Psoas muscle (tissue), 8 donors: ENCODE measurements at places on chromosomes 11 and 22. TPM values are rescaled to one million over a fixed set of nuclear protein-coding genes. Genes with fewer than 3 reads are reported as not detected.

DNA sequence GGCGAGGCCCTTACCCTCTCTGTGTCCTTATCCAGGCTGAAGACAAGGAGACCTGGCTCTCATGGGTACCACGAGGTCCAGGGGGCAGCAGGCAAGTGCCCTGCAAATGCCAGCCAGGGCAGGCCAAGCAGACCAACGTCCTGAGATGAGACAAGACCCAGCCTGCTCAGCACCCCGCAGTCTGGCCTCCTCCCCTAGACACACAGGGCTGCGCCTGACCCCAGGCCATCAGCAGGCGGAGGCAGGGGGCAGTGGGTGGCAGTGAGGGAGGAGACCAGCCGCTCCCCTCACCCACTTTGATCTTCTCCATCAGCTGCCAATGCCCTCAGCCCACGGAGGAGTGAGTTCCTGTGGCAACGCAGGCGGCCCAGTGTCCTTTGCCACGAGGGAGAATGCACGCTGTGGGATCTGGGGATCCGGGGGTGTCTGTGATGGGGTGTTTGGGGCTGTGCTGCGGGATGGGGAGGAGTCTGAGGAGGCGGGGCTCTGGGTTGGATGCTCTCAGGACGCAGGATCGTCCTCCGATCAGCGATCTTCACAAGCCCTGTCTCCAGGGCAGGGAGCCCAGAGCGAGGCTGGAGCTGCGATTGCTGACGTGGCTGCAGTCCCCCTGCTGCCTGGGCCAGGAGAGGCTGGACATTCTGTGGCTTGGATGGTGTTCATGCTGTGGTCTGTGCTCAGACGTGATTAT lies 30.5 kb upstream of the PPARA start:
- no peak for DNase-seq

- no peak for DNase-seq
Observed at GRCh38 chr11:88059326-88059725, 115.9 kb downstream of the RAB38 start.

GRCh38 chr11:1845561-1846452 lies 7.0 kb downstream of the TNNI2 start:
- DNase-seq, result peak; percentile 24

DNA sequence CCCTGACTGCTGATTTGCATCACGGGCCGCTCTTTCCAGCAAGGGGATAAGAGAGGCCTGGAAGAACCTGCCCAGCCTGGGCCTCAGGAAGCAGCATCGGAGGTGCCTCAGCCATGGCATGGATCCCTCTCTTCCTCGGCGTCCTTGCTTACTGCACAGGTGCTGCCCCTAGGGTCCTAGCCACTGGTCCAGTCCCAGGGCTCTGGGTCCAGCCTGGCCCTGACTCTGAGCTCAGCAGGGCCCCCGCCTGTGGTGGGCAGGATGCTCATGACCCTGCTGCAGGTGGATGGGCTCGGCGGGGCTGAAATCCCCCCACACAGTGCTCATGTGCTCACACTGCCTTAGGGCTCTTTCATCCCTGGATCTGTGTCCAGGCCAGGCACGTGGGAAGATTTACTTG lies 7.0 kb upstream of the IGLL5 start:
- DNase-seq, result no peak

GRCh38 chr11:12800032-12800671 lies 125.9 kb downstream of the TEAD1 start:
- DNase-seq, result no peak

GRCh38 chr11:35655856-35656255 lies 6.7 kb upstream of the TRIM44 start:
- no peak for DNase-seq

GRCh38 chr11:20669820-20670684 lies 666 bp downstream of the NELL1 start:
- DNase-seq, result no peak

DNA sequence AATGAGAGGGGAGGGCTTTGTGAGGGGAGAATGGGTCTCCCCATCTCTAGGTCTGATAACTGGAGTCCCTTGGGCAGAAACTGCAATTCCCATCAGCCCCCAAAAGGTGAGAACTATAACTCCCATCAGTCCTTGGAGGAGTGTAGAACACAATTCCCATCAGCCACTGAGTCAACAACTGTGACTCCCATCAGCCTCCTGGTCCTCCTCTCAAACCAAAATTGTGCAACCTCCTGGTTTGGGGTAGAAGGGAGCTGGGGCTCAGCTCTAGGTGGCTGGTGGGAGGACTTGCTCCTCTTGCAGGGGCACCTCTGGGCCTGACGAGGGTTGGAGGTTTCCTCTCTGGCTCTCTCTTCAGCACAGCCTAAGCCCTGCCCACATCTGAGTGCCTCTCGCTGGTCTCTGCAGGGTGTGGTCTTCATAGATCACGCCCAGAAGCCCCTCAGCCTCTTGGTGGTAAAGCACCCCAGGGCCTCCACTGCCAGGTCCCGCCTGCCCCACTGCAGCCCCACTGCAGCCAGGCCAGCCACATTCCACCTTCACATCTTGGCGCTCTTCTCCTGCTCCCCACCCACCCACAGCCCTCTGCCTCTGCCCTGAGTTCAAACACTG lies 18.5 kb downstream of the SLC22A12 start:
- DNase-seq, result no peak

GRCh38 chr22:30694640-30695350 lies at the start of gene OSBP2:
Gene OSBP2, plus strand, starts transcription at chr22:30694874. Its CDS starts 36 bp downstream, at chr22:30694910.
- peak; percentile 44 for DNase-seq

- no peak for DNase-seq
Observed at GRCh38 chr11:73405146-73405510, 28.9 kb downstream of the RELT start.

DNA sequence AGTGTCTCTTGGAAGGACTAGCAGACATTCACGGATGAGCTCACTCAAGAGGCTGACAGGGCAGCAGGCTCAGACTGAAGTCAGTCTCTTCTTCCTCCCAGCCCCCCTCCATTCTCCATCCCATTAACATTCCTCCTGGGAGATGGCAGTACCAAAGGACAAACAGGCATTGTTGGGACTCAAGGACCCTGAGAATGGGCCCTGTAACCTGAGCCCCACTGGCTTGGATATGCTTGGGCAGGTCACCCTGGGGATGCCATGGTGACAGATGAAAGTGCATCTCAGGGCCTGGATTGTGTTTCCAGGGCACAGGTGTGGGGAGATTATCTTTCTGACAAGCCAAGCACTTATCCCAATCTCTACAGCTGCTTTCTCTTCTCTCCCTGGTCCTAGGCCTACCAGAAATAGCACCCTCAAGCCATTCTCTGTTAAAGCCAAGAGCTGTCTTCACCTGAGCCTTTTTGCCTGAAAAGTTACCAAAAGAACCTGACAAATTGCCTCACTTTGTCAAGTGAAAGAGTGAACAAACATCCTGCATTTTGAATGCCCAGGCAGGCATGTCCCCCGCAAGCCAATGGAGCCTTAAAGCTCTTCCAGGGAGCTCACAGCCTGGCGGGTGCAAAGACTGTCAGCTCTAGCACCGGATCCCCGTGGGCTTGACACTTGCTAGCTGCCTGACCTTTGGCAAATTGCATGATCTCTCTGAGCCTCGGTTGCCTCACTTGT lies 366.0 kb upstream of the NARS2 start:
- no peak for DNase-seq

GRCh38 chr22:44045145-44045544 lies 21.0 kb downstream of the PARVB start:
- no peak for DNase-seq

DNA sequence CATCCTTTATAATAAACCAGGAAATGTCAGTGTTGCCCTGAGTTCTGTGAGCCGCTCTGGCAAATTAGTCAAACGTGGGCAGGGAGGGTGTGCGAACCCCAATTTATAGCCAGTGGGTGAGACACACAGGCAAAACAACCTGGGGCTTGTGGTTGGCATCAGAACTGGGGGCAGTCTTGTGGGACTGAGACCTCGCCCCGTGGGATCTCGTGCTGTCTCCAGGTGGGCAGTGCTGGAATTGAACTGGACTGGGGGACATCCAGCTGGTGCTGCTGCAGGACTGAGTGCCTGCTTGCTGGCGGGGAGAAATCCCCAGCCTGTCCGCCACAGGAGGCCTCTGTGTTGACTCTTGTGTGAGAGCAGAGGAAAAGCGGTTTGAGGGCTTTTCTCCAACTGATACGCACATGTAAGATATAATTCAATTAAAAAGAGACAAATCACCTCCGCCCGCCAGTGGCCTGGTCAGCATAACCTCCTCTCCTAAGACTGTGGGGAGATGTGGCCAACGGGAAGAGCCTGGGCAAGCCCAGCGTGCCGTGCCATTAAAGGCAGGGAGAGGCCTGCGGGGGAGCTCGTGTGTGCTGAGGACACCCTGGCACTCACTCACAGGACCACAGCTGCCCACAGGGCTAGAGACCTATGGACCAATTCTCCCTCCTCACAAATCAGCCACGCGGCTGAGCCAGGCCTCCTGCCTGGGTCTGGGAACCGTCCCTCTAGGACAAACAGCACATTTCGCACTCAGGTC lies 18.4 kb downstream of the SULT4A1 start:
- peak; percentile 34 for DNase-seq

DNA sequence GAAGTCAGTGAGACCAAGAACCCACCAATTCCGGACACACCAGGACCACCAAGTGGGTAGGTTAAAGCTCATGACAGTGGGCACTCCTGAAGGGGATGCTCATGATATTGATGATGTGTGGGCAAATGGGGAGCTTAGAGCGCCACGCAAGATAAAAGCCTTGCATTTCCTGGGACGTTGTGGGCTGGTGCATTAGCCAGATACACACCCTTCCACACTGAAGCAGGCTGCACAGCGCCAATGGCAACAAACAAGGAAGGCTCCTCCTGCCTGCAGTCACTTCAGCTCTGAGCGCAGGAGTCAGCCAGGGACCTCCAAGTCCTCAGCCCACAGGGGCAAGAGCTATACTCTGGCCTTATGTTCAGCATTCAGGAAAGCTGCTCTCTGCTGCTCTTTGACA lies 20.6 kb downstream of the TMEM218 start:
- DNase-seq, result no peak

DNA sequence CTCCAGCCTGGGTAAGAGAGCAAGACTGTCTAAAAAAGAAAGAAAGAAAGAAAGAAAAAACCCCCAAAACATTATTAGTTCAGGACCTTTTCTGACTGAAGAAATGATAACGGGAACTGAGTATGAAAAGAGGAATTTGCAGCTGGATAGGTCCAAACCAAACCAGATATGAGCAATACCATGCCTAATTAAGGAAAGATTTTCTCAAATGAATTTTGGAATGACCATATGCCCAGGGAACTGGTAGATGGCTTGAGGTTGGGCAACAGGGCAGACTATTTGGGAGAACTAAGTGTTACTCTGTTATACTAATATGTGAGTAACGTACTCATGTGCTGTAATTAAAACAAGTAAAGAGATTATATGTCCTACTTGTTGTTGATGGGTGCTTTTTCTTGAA lies 186.1 kb downstream of the TMEM135 start:
- DNase-seq, result no peak

DNA sequence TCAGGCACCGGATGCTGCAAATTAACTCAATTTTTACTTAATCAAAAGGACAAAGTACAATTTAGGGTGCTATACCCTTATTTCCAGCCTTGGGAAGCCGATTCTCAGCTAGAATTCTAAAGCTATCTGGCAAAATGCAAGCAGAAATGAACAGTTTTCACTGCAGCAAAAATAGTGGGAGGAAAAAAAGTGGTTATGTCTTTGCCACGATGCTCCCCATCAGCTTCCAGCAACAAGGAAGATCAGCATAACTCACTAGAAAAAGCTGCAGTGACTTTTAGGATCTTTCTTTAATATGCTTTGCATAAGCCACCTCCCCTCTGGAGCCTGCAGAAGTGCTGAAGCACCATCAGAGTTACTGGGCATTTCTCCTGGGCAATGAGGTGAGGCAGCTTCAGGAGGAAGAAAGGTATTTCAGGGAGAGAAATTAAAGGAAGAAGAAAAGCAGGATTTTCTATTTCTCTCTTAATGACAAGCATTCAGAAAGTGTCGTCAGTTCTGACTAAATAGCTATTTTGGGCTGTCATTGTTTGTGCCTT lies 702.9 kb downstream of the DLG2 start:
- DNase-seq, result no peak

DNA sequence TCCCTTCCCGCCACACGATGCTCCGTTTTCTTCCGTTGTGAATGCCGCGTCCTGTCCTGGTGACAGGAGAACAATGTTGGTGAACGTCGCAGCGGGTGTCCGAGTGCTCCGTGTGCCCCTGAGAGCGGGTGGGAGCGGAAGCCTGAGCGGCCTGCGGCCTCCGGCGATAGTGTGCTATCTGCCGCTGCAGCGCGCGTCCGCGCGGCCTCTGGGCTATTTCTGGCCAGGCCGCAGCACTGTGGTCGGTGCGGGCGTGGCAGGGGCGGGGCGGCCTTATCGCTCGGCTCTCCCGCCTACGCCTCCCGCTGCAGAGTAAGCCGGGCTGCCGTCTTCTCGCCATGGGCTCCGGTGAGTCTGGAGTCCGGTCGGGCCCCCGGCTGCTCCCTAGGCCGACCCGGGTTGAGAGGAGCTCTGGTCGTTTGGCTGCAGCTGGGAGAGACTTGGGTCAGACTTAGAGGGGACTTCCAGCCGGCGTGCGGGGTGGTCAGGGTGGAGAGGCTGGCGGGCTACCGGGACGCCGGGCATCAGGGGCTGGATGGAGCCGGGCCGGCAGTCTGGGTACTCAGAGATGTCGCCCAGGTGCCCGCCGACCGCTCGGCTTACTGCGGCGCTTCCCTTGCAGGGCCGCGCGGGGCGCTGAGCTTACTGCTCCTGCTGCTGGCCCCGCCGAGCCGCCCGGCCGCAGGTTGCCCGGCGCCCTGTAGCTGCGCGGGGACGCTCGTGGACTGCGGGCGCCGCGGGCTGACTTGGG lies at the start of gene GP1BB:
Gene GP1BB, plus strand, starts transcription at position 308 of the 751 bp plus-strand sequence. Its CDS starts 31 bp downstream, at position 339.
- no peak for DNase-seq

- DNase-seq, result no peak
Observed at GRCh38 chr22:45179276-45180049, 15.7 kb downstream of the NUP50 start.

GRCh38 chr22:37018815-37019308 lies 385 bp downstream of the TST start:
- DNase-seq, result peak; percentile 72

- no peak for DNase-seq
Observed at GRCh38 chr22:29580200-29580810, 608 bp downstream of the NIPSNAP1 start.

GRCh38 chr11:118851970-118852369 lies 31.7 kb upstream of the CXCR5 start:
- DNase-seq, result no peak

Gene JHY
- total RNA-seq, result 0.36 TPM

Gene TCIRG1
- 13.5 TPM for total RNA-seq

Gene FBXO7
- 28.9 TPM for total RNA-seq
